ENCODE measurements at places on chromosomes 11 and 22. TPM values are rescaled to one million over a fixed set of nuclear protein-coding genes. Genes with fewer than 3 reads are reported as not detected.

Gene FAM111B
- 0.87 TPM for total RNA-seq

Gene MRGPRE
- total RNA-seq: not detected

Gene SCUBE1
- total RNA-seq: 5.4 TPM

Gene TNNI2
- total RNA-seq: 0.81 TPM

Gene CD151
- 620 TPM for total RNA-seq

Gene SLC17A6
- total RNA-seq: not detected

Gene DNAJB7
- not detected for total RNA-seq

Gene ARRB1
- total RNA-seq: 31.3 TPM

DNA sequence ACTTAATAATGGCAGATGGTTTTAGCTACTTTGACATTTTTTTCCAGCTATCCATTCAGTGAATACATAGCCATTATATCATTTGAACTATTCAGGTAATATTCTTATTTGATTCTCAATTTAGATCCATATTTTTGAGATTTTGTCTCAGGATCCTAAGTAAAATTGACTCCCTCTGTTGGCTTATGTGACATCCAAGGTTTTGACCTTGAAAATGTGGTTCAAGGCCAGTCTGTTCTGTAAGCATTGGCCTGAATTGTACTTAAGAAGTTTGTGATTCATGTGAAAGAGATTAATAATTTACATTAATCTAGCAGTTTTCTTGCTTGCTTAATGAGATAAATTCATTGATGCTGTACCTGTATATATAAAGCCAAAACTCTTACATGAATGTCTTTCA, 1.6 kb upstream of the SLC17A6 start:
- no peak overlapping the region for H3K27ac ChIP-seq
- H3K36me3 ChIP-seq: no peaks in the 10 kb centered on the region
- H3K4me1 ChIP-seq: no peaks in the 10 kb centered on the region
- DNase-seq: no peak
- H3K4me3 ChIP-seq: no peak overlapping the region
- no peaks in the 10 kb centered on the region for H3K27me3 ChIP-seq

DNA sequence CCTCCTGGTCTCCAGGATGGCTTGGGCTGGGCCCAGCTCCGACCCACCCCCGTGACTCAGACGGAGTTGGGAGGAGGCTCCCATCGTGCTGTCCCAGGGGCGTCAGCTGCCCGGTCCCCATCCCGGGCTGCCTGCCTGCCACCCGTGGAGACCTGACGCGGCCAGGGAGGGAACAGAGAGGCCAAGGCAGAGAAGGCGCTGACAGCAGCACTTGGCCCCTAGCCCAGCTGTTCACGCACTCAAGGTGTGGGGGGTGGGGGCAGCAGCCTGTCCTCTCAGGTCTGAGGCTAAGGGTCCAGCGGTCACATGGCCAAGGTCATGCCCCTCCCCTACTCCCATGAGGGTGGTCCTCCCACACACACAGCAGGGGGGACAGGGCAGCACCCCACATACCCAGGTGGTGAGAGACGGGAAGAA, 48.6 kb downstream of the ELFN2 start:
- H3K4me1 ChIP-seq: no peaks in the 10 kb centered on the region
- H3K27ac ChIP-seq: no peak overlapping the region

DNA sequence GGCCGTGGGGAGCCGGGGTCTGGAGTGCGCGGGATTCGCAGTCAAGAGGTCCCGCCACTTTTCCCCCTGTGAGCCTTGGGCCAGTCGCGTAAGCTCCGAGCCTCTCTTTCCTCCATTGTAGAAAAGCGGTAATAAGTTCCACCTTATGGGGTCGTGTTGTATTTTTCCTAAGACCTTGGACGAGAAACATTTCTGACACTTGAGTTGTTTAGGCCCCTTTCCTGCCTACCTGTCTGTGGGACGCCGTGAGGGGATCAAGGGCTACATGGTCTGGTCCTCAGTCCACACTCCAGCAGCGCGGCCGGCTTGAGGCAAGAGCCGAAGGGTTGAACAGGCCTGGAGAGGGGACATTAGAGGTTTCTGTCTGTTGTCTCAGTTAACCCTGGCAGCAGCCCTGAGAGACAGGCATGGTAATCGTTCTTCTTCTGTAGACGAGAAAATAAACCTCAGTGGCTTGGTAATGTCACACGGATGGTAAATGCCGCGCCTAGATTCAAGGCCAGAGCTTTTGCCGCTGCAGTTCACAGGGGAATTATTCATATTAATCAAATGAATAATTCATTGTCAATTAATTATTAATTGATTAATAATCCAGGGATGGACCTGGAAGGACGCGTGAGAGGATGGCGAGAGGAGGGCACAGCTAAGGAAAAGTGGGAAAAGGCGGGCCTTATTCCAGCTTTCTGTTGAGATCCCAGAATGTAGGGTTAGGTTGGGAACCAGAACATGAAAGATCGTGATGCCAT, 545 bp downstream of the FEN1 start:
- H3K4me1 ChIP-seq: no peaks in the 10 kb centered on the region
- no peaks in the 10 kb centered on the region for H3K27me3 ChIP-seq
- H3K27ac ChIP-seq: no peak overlapping the region
- DNase-seq: no peak
- peaks cover 3% of the 10 kb centered on the region for H3K36me3 ChIP-seq

DNA sequence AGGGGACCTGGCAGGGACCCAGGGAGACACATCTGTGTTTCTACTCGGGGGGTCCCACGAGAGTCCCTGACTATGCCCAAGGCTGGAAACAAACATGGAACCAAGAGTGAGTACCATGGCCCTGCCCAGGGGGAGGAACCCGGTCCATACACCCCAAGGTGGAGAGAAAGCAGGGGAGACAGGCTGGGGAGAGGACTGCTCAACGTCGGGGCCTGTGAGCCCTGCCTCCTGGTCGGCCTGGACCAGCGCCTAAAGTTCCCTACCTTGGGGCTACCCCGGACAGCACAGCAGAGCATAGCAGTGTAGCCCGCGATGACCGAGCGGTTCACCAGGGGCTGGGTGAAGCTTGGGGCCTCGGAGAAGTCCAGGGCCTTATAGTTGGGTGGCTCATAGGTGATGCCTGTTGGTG, 20.2 kb downstream of the MYBPC3 start:
- DNase-seq: peak; percentile 70
- H3K27me3 ChIP-seq: no peaks in the 10 kb centered on the region
- H3K4me3 ChIP-seq: no peak overlapping the region
- no peaks in the 10 kb centered on the region for H3K36me3 ChIP-seq
- no peaks in the 10 kb centered on the region for H3K4me1 ChIP-seq

- H3K27ac ChIP-seq: no peak overlapping the region
- peak; percentile 32 for DNase-seq
- no peaks in the 10 kb centered on the region for H3K36me3 ChIP-seq
- H3K27me3 ChIP-seq: no peaks in the 10 kb centered on the region
Observed at GRCh38 chr22:44935724-44936123, 74.1 kb downstream of the PHF21B start.

GRCh38 chr11:133337193-133337592, 195.1 kb downstream of the OPCML start:
- H3K27ac ChIP-seq: no peak overlapping the region
- no peaks in the 10 kb centered on the region for H3K27me3 ChIP-seq
- no peaks in the 10 kb centered on the region for H3K4me1 ChIP-seq
- H3K36me3 ChIP-seq: no peaks in the 10 kb centered on the region

GRCh38 chr11:78319453-78319955, 98.1 kb downstream of the GAB2 start:
- H3K27ac ChIP-seq: no peak overlapping the region
- no peaks in the 10 kb centered on the region for H3K27me3 ChIP-seq
- DNase-seq: no peak
- H3K4me1 ChIP-seq: peaks cover 4% of the 10 kb centered on the region

DNA sequence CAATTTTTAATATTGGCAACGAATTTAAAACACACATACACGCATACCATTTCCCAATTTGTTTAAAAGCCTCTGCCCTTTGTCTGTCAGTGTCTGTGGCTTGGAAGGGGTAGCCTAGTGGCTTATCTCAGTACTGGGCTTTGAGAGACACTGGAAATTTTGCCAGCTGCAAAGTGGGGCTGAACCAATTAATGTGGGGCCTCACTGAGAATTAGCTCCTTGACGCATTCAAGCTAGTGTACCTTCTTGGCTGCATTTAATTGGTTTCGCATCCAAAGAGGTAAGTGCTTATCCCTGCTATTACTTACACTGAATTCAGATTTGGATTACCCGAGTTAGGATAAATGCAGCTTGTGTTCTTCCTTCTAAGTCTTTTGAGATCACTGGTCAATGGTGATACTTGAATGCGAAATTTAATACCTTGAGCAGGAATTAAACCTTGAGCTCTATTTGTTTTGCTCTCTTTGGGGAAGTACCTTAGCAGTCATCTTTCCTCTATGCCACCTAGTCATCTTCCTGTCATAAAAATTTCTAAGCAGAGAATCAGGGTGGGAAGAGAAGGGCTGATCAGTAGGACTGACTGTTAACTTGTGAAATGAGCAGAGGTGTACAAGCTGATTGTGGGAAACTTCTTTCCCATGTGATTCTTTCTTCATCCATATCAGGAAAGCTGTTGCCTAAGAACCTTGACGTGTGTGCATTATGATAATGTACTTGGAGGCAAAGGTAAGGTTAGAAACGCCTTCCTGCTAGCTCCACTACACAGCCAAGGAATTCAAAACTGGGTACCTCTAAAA, 187.7 kb upstream of the E2F8 start:
- H3K27ac ChIP-seq: no peak overlapping the region
- H3K36me3 ChIP-seq: no peaks in the 10 kb centered on the region
- H3K4me3 ChIP-seq: no peak overlapping the region

GRCh38 chr22:19875531-19876313, 21.0 kb upstream of the GNB1L start:
- peak; percentile 48 for DNase-seq
- H3K27me3 ChIP-seq: no peaks in the 10 kb centered on the region
- no peaks in the 10 kb centered on the region for H3K4me1 ChIP-seq
- no peak overlapping the region for H3K27ac ChIP-seq

GRCh38 chr11:95461858-95462257, 230.9 kb upstream of the SESN3 start:
- no peak overlapping the region for H3K4me3 ChIP-seq
- peaks cover 3% of the 10 kb centered on the region for H3K4me1 ChIP-seq
- no peak for DNase-seq
- no peaks in the 10 kb centered on the region for H3K36me3 ChIP-seq
- no peaks in the 10 kb centered on the region for H3K27me3 ChIP-seq
- H3K27ac ChIP-seq: no peak overlapping the region

- no peaks in the 10 kb centered on the region for H3K27me3 ChIP-seq
- no peaks in the 10 kb centered on the region for H3K36me3 ChIP-seq
- no peak for DNase-seq
- H3K4me3 ChIP-seq: no peak overlapping the region
- no peaks in the 10 kb centered on the region for H3K4me1 ChIP-seq
Observed at GRCh38 chr11:123253223-123253622, 58.2 kb upstream of the CLMP start.

DNA sequence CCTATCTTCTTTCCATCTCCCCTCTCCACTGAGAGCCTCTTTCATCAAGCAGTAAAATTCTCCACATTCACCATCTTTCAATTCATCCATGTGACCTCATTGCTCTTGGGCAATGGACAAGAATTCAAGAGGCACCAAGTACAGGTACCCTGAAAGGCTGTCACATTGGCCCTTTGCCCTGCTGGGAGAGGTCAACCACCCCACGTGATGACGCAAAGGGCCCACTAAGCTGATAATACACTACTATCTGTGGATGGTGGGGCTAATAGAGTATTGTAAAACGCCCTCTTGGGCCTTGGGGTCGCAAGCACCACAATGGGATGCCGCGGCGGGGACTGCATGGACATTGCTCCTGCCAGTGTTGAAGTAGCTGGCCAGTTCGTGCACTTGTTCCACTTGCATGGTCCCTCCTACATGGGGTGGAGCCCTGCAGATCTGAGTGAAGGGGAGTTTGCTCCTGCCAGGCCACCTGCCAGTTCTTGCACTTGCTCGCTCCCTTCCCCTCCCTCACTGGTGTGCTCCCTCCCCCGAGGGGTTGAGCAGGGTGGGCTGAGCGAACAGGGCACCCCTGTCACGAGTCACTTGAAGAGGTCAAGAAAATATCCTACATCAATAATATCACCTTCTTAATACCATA, 1578.8 kb upstream of the RAG2 start:
- no peaks in the 10 kb centered on the region for H3K36me3 ChIP-seq
- H3K27ac ChIP-seq: no peak overlapping the region
- H3K4me1 ChIP-seq: no peaks in the 10 kb centered on the region
- no peak overlapping the region for H3K4me3 ChIP-seq
- H3K27me3 ChIP-seq: no peaks in the 10 kb centered on the region
- DNase-seq: peak; percentile 67

- DNase-seq: no peak
- no peaks in the 10 kb centered on the region for H3K36me3 ChIP-seq
- no peaks in the 10 kb centered on the region for H3K4me1 ChIP-seq
- no peak overlapping the region for H3K4me3 ChIP-seq
- no peaks in the 10 kb centered on the region for H3K27me3 ChIP-seq
Observed at GRCh38 chr22:50738649-50739227, 734 bp downstream of the ACR start.

GRCh38 chr11:128715691-128716561, 22.1 kb downstream of the FLI1 start:
- no peaks in the 10 kb centered on the region for H3K36me3 ChIP-seq
- H3K4me3 ChIP-seq: no peak overlapping the region
- H3K4me1 ChIP-seq: peaks cover 3% of the 10 kb centered on the region
- H3K27ac ChIP-seq: peak overlapping the region; percentile 55
- H3K27me3 ChIP-seq: no peaks in the 10 kb centered on the region

DNA sequence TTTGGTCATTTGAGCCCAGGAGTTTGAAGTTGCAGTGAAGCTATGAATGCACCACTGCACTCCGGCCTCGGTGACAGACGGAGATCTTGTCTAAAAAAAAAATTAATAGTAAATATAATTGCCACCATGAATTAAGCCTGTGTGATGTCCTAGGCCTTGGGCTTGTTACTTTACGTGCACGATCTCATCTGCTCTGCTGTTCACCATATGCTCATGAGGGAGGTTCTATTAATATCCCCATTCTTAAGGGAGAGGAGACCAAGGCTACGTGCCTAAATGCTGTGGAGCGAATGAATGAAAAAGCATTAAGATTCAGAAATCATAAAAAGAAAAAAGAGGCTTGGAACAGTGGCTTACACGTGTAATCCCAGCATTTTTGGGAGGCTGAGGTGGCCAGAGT, 2.6 kb upstream of the ATG2A start:
- H3K4me3 ChIP-seq: no peak overlapping the region
- no peaks in the 10 kb centered on the region for H3K36me3 ChIP-seq
- H3K27ac ChIP-seq: no peak overlapping the region
- H3K4me1 ChIP-seq: no peaks in the 10 kb centered on the region
- no peak for DNase-seq

GRCh38 chr22:35033635-35034296, 32.2 kb upstream of the ISX start:
- H3K27ac ChIP-seq: no peak overlapping the region
- H3K36me3 ChIP-seq: no peaks in the 10 kb centered on the region
- no peaks in the 10 kb centered on the region for H3K4me1 ChIP-seq

- H3K4me3 ChIP-seq: no peak overlapping the region
- DNase-seq: no peak
- no peaks in the 10 kb centered on the region for H3K27me3 ChIP-seq
- no peak overlapping the region for H3K27ac ChIP-seq
Observed at GRCh38 chr11:27097551-27097950, 56.9 kb downstream of the BBOX1 start.

GRCh38 chr11:130614591-130614990, 166.1 kb downstream of the ADAMTS15 start:
- no peaks in the 10 kb centered on the region for H3K27me3 ChIP-seq
- DNase-seq: no peak
- no peaks in the 10 kb centered on the region for H3K36me3 ChIP-seq
- no peak overlapping the region for H3K27ac ChIP-seq
- H3K4me3 ChIP-seq: no peak overlapping the region
- H3K4me1 ChIP-seq: peaks cover 3% of the 10 kb centered on the region
